Germinal center (tissue), 1 donor: ENCODE measurements at places on chromosomes 5 and 9.

GRCh38 chr9:112224401-112225289, 49.5 kb upstream of the SUSD1 start:
- DNase-seq, result no peak

DNA sequence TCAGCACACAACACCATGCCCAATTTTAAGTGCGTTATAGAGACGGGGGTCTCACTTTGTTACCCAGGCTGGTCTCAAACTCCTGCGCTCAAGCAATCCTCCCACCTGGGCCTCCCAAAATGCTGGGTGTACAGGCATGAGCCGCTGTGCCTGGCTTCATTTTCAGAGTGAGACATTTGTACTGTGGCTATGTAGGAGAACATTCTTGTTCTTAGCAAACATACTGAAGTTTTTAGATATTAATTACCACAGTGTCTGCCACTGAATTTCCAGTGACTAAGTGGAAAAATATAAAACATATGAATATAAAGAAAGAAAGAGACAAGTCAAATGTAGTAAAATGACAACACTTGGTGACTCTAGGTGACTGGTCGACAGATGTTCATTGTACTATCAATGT, 20.9 kb downstream of the BTNL9 start:
- DNase-seq, result no peak

- DNase-seq, result peak; percentile 55
These were observed 53.3 kb upstream of the FAM169A start for GRCh38 chr5:74919487-74919886.

DNA sequence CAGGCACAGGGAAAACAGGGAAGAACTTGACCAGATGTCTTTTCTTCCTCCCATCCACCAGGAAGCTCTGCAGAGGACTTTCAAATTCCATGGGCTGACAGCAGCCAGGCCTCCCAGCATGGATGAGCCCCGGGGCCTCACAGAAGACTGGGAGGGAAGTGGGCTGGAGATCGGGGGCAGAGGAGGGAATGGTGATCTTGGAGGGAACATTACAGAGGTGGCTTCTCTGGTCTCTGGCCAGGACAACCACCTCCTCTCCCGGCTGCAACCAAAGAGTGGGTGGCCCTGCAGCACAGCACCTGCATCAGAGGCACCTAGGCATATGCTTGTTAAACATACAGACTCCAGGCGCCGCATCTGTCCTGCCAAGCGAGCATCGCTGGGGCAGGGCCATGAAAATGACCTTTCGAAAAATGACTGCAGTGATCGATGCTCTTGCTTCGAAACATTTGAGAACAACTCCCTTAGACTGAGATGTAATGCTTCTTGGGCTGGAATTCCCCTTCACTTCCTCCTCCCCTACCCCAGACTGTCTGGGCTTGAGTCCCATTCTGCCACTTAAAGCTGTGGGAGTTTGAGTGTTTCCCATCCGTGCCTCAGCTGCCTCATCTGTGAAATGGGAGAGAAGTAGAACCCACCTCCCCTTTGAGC, 68.7 kb upstream of the UNC5A start:
- DNase-seq, result no peak

DNA sequence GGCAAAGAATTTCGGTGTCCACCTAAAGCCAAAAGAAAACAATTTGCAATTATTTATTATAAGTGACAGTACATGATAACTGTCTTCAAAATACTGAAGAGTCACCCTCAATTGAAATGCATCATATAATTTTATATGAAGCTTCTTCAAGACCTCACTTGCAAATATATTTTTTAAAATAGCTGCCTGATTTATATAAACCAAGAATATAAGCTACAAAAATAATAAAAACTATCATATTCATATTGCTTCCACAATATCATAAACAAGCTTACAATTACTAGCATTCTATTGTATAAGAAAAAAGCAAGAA, 144.1 kb downstream of the CETN3 start:
- DNase-seq, result no peak
